ENCODE measurements at places on chromosomes 12 and 14. TPM values are rescaled to one million over a fixed set of nuclear protein-coding genes. Genes with fewer than 3 reads are reported as not detected.

Gene RFX4
- polyA plus RNA-seq, result not detected

- DNase-seq, result no peak
These were observed 280.5 kb downstream of the PCNX1 start for GRCh38 chr14:71187633-71188356.

Gene CCDC91
- polyA plus RNA-seq, result 13.0 TPM

DNA sequence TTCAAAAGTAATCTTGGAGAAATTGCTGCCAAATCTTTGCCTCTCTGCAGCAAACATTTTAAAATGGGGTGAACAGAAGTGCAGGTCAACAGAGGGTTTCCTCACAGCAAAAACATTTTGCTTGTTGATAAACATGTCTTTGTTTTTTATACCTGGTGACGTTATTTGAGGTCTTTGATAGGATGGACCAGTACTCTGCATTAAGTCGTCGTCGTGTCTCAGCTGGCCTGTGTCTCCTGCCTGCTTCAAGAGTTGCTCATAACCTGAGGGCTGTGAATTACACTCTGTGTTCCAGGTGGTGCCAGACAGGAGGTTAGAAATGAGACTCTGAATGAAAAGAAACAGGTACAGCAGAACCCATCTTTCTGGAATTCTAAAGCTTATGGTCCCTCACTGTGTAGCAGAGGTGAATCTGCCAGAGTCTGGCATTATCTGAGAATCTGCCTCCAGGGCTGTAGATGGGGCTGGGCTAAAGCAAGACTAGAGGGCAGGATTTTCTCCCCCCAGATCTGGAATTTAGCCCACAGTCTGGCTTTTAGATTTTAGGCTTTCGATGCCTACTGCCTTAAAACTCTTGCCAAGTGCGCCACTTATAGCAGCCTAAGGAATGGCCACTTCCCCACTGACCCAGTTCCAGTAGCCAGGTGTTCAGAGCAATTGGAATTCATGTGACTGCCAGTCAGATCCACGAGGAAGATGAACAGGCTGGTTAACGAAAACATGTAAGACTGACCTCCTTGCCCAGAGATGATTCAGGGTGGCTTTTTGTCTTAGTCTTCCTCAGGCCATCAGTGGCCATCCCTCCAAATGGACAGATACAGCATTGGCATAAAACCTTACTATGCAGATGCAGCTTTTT, 161.2 kb downstream of the PRKCH start:
- peak; percentile 50 for DNase-seq

Gene DEPDC4
- polyA plus RNA-seq, result 0.76 TPM

- no peak for DNase-seq
These were observed 89.9 kb downstream of the BICD1 start for GRCh38 chr12:32196250-32197198.

- DNase-seq, result no peak
These were observed 104.2 kb upstream of the AMN1 start for GRCh38 chr12:31832740-31833729.

DNA sequence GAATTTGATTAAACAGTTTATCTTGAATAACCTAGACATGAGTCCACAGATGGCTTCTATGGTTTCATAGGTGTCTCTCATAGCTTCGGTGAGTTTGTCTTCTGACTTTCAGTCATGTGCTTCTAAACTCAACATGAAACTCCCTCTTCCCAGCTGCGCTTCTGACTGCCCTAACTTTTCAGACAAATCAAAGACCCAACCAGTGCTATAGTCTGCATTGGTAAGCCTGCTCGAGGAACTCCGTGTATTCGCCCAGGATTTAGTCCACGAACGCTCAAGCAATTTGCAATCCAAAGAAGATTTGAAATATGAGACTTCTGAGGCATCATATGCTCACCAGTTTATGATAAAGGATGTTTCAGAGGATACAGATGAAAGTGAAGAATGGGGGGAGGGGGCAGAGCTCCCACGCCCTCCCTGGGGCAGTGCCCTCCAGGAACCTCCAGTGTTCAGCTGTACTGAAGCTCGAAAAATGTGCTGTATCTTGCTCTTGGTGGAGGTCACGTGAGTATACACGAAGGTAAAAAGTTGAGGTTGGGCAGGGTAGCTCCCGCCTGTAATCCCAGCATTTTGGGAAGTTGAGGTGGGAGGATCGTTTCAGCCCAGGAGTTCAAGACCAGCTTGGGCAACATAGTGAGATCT, 5.2 kb upstream of the RILPL2 start:
- DNase-seq, result no peak

Gene CACNA1C
- polyA plus RNA-seq, result 1.6 TPM

DNA sequence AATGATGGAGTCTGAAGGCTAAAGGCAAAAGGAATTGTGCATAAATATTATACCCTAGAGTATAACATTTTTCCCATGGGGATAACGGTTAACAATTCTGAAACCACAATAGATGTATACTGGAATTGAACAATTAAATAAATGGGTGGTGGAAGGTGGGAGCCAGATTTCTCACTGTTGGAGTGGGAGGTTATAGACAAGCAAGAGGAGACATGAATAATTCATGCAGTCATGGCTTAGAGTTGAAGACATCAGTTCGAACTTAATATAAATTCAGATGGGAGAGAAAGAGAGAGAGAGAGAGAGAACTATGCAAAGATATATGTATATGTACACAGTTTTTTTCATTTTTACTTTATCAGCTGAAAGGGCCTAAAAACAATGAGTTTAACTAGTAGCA, 523.9 kb downstream of the FOXG1 start:
- DNase-seq, result no peak

Gene LAG3
- 0.72 TPM for polyA plus RNA-seq

DNA sequence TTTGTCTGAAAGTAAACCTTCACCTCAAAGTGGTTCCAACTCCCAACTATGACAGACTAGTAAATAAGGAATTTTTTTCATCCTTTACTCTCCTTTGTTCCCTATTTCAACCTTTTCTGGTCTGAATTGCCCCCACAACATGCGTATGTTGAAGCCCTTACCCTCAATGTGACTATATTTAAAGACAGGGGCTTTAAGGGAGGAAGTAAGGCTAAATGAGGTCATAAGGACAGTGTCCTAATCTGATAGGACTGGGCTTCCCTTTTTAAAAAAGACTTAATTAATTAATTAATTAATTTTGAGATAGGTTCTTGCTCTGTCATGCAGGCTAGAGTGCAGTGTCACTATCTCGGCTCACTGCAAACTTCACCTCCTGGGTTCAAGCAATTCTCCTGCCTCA, 86.3 kb downstream of the VCPKMT start:
- no peak for DNase-seq
